Activated gamma-delta T cell (primary cell): ENCODE measurements at places on chromosomes 16 and 17.

DNA sequence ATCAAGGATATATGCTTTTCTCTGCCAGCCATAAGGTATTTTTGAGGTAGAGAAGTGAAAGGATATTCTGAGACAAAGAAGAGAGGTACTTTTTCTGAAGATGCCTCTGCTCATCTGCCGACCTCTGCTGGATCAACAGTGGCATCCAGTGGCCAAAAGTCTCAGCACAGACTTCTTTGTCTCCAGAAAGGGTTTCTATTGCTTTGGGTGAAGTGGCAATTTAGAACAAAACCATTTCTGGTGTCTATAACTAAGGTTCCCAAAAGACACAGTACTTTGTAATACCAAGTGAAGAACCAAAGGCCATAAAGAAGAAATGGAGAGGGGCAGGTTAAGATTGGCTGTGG lies 155.2 kb upstream of the C17orf78 start:
- DNase-seq: no peak

GRCh38 chr16:52066962-52067361 lies 480.0 kb downstream of the TOX3 start:
- DNase-seq: no peak

- DNase-seq: no peak
Measured at GRCh38 chr16:77344341-77344740, 90.5 kb downstream of the ADAMTS18 start.

- DNase-seq: no peak
Measured at GRCh38 chr17:68108313-68109000, 72.9 kb downstream of the KPNA2 start.

DNA sequence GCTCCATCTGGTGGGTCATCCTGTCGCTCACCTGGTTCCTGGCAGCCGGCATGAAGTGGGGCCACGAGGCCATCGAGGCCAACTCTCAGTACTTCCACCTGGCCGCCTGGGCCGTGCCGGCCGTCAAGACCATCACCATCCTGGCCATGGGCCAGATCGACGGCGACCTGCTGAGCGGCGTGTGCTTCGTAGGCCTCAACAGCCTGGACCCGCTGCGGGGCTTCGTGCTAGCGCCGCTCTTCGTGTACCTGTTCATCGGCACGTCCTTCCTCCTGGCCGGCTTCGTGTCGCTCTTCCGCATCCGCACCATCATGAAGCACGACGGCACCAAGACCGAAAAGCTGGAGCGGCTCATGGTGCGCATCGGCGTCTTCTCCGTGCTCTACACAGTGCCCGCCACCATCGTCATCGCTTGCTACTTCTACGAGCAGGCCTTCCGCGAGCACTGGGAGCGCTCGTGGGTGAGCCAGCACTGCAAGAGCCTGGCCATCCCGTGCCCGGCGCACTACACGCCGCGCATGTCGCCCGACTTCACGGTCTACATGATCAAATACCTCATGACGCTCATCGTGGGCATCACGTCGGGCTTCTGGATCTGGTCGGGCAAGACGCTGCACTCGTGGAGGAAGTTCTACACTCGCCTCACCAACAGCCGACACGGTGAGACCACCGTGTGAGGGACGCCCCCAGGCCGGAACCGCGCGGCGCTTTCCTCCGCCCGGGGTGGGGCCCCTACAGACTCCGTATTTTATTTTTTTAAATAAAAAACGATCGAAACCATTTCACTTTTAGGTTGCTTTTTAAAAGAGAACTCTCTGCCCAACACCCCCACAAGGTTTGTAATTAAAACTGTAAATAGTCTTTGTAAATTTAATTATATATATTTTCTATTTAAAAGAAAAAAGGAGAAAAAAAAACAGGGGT lies 1.7 kb downstream of the FZD2 start:
- no peak for DNase-seq

DNA sequence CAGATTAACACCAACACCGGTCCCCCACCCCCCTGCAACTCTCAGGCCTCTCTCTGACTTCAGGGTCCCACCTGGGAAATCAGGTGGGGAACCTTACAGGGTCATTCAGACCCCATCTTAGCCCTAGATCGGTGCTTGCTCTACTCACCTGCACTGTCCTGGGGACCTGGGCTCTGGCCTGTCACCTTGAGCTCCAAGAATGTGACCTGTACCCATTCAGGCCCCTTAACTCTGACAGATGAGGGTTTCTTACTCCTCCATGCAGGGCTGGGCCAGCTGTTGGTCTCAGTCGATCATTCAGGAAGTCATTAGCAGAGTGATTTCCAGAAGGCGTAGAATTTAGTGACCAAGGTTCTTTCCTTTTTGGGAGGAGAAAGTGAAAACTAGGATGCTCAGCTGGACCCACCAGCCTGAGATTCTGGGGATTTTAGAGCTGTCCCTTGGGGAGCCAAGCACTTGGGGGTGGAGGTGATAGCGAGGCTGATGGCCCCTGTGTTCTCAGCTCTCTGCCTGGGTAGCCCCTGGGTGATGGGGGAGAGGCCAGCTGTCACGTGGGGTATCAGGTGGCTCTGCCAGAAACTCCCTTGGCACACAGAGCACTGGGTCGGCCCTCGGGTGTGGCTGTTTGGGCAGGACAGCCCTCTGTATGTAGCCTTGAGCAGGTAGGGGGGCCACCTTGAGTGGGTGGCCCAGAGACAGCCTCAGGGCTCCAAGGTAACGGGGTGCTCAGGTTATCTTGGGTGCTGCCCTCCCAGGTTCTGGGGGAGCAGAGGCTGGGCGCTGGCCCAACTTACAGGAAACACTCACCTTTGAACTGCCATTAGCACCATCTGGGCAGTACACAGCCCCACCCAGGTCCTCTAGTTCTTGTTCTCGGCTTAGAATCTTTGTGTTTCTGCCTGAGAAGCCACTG lies 724 bp downstream of the MVP start:
- no peak for DNase-seq

DNA sequence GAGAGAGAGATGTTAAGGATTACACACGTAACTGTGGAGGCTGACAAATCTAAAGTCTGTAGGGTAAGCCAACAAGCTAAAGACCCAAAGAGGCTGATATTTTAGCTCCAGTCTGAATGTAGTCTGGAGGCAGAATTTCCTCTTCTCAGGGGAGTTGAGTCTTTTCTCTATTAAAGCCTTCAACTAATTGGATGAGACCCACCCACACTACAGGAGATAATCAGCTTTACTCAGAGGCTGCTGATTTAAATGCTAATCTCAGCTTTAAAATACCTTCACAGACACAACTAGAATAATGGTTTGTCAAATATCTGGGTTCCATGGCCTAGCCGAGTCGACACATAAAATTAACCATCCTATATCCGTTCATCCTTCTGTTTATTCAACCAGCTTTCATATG lies 204.3 kb upstream of the PSMD7 start:
- no peak for DNase-seq

DNA sequence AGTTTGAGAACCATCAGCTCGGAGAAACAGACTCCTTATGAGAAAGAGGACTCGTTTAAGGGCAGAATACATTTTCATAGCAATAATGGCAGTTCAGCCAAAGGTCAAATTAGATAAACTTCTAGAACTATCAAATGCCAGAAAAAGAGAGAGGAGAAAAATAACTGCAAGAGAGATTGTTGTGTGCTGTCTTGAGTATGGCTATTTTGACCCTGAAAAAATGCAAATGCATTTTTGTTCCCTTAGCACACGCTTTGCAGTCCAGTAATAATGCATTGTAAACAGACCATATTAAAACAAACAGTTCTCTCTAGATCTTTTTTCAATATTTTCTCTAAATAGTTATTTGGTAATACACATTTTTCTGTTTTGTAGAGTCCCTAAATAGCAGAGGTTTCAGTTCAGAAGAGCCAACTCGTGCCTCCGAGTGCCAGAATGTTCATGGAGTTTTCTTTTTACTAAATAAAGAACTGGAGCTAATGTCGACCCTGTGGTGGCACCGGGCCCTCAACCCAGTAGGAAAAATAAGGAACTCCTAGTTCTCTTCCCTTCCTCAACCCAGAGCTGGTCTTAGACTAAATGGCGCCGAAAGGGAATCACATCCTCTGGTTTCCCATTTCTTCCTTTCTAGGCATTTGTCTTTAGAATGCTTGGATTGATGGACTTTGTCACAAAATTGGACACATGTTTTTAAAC lies 298.0 kb downstream of the MAP2K4 start:
- no peak for DNase-seq

GRCh38 chr16:19138601-19139000 lies 24.8 kb downstream of the ITPRIPL2 start:
- no peak for DNase-seq

- no peak for DNase-seq
Measured at GRCh38 chr16:74186561-74186971, 110.0 kb upstream of the PSMD7 start.

GRCh38 chr17:58615768-58616659 lies 75.8 kb downstream of the TEX14 start:
- no peak for DNase-seq

DNA sequence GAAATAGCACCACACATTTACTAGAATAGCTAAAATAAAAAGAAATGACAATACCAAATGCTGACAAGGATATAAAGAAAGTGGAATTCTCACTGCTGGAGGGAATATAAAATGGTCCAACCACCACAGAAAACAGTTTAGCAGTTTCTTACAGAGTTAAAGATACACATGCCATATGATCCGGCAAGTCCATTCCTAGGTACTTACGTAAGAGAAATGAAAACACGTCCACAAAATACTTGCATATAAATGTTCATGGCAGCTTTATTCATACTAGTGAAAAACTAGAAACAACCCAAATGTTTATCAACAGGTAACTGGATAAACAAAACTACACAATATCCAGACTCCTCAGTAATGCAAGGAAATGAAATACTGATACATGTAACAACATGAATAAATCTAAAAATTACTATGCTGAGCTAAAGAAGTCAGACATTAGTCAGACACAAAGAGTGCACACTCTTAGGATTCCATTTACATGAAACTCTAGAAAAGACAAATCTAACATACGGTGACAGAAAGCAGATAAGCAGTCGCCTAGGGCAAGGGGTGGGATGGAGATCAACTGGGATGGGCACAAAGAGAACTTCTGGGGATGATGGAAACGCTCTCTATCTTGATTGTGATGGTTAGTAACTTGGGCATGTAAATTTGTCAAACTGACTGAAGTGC lies 76.4 kb downstream of the SMG6 start:
- DNase-seq: no peak

- no peak for DNase-seq
Measured at GRCh38 chr17:64497565-64498035, 746 bp upstream of the POLG2 start.
